Occipital lobe (tissue), 3 donors: ENCODE measurements at places on chromosomes 13 and 19.

GRCh38 chr13:45222919-45223318 is 22.1 kb upstream of the KCTD4 start:
- DNase-seq: no peak

DNA sequence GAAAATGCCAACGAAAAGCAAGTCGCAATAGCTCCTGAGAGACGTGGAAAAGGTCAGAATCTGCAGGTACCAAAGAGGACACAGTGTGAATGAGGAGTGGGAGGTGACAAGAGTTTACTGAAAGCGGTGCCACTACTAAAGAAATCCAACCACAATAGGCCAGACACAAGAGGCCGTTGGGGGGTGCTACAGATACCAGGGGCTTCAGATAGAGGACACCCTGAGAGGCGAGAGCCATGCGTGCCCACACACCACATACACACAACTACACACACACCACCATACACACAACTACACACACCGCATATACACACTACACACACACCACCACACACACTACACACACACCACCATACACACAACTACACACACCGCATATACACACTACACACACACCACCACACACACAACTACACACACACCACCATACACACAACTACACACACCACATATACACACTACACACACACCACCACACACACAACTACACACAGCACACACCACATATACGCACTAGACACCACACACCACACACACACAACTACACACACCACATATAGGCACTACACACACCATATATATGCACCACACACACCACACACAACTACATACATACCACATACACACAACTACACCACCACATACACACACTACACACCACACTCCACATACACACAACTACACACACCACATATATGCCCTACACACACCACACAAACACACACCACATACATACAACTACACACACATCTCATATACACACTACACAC is 28.5 kb downstream of the CRYL1 start:
- DNase-seq: no peak

DNA sequence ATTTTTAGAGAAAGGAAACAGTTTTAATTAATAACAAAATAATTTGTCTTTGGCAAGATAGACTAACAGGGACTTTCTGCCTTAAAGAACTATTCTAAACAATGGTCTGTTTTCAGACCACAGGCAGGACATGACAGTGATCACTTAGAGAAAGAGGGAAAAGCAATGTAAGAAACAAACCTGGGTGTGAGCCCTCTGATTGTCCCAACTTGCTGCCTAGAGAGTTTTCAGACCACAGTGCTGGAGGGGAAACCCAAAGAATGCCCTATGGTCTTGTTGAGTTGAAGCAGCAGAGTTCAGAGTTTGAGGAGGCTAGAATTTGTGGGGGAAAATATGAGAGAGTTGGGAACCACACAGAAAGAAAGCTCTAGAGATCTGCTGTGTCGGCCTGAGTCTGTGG is 38.1 kb downstream of the DGKH start:
- DNase-seq: no peak

GRCh38 chr13:111620166-111620565 is 299.7 kb downstream of the TEX29 start:
- DNase-seq: no peak

GRCh38 chr19:41624515-41624914 is 2.4 kb downstream of the CEACAM4 start:
- DNase-seq: no peak

- DNase-seq: no peak
Observed at GRCh38 chr19:45592366-45592765, 7.8 kb upstream of the OPA3 start.

DNA sequence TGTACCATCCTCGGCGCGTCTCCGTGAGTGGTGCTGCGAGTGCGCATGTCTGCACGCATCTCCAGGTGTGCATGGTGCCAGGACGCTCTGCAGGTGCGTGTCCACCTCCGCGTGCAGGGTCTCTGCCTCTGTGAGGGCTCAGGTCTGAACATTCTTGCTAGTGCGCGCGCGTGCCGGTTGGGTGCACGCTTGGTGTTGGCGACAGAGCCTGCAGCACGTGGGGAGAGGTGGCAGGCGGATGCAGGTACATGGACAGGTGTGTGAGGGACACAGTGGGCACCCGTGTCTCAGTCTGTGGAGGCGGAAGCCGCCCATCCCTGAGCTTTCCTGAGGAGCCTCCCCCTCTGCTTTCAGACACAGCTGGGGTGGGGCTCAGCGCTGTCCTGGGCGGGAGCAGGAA is 4.9 kb upstream of the OR10H2 start:
- DNase-seq: no peak

GRCh38 chr19:2992958-2993357 is 15.6 kb downstream of the TLE6 start:
- DNase-seq: no peak

DNA sequence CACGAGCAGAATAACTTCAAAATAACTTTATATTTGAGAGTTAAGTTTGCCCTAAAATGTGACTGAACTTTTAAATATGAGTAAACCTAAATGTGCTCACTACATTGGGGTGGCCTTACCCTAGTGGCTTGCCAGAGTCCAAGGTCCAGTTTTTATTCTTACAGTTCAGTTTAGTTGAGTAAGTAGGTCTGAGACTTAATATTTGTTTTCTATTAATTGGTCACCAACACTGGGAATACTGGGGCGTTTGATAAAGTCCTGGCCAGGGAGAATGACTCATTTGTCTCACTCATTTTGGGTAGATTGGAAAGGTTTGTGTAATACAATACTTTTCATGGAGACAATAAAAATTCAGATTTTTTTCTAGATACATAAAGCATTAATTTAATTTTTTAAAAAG is 127.8 kb upstream of the SPATA13 start:
- DNase-seq: no peak

GRCh38 chr13:64540976-64541375 is 2689.2 kb downstream of the PCDH9 start:
- no peak for DNase-seq

DNA sequence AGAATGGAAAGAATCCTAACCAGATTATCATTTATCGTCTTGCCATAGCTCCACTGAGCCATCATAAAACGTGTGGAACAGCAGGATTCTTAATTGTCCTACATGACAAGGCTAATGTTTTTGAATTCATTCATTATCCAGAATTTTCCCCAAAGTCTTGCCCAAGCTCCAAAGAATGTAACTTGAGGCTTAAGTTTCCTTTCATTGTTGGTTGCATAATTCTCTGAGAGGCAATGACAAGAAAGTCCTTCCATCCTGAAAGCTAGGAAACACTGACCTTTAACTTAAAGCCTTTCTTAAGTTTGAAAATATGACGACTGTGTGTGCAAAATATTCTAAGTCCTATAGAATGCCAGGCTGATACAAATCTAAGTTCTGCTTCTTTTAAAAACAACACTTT is 546.1 kb downstream of the SUCLA2 start:
- no peak for DNase-seq

- no peak for DNase-seq
Observed at GRCh38 chr13:41418027-41418426, 39.3 kb upstream of the RGCC start.

DNA sequence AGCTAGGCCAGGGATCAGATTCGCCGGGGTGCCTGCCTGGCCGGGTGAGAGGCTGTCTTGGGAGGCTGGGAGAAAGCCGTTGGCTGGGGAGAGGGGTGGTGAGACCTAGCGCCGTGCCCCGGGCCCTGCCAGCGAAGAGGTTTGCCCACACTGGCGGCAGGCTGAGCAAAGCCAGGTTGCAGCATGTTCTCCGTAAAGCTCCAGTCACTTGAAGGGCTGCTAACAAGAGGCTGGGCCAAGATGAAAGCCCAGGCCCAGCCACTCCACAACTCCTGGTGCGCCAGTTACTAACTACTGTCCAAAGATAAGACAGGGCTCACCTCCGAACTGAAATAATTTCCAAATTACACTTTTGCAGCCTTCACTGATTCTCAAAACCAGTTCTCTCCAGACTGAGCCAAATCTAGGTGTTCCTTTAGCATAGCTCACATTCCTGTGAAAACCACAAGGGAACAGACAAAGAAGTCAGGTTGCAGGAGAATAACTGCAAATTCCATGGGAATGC is 16.3 kb downstream of the ELAVL1 start:
- DNase-seq: no peak

DNA sequence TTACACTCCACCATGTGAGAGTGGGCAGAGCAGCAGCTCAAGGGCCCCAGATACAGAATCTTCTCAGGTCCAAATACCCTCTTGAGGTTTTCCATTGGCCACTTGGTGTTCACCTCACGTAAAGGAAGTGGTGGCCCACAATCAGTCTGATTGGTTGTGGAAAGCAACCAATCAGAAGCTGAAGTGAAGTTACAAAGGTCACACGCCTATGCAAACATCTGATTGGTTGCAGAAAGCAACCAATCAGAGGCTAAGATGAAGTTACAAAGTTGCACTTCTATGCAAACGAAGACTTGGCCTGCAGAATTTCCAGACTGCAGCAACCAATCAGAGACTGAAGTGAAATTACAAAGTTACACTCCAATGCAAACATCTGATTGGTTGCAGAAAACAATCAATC is 14.3 kb upstream of the TM9SF2 start:
- DNase-seq: no peak

DNA sequence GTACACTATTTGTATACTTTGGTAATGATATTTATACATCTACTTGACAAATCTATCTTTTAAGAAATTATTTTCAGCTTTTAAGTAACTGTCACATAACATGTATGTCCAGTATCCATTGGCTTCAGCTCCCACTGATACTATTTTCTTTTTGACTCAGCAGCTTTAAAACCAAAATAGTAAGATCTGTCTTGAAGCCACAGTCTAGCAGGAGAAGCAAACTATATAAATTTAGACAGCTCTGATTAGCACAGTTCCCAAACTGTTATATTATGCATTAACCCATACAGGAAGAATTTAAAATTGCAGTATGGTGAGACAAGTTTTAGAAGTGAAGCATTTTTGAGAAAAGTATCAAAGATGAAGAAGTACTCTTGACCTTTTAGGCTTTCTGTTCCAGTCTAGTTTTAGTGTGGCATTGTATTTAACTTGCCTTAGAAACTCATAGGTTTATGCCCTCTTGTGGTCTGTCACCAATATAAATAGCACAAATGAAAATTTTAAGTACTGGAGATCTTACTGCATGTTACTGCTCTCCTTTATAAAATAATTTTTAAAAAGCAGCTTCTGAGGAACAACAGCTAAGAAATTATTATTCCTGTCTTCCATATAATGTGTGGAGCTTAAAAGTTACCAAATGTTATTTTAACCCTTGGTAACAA is 24.7 kb downstream of the URI1 start:
- DNase-seq: no peak

GRCh38 chr19:28859811-28860210 is 353.1 kb downstream of the UQCRFS1 start:
- no peak for DNase-seq

DNA sequence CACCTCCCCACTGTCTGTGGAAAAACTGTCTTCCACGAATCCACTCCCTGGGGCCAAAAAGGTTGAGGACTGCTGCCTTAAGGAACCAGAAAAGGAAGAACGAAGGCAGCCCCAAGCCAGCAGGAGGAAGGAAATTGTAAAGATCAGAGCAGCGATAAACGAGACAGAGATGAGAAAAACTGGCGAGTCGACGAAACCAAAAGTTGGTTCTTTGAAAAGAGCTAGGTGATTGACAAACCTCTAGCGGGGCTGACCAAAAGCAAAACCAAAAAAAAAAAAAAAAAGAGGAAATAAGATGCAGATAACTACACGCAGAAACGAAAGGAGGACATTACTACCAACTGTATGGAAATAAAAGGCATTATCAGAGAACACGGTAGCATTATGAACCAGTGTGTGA is 76.9 kb downstream of the GADD45B start:
- DNase-seq: no peak

DNA sequence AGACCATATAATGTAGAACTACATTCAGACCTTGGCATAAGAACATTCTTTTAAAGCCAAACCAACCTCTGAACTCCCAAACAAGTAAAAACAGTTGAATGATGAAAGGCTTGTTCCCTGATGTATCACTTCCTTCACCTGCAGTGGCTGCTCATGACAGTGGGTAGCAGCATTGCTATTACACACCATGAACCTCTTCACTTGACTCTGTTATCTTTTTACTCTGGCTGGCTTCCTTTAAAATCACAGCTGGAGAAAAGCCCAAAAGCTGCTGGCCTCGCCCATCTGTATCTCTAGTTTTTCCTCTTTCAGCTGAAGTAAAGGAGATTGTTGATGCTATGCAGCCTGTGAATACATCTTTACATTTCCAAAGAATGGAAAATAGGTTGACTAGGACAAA is 22.6 kb downstream of the THSD1 start:
- DNase-seq: no peak

DNA sequence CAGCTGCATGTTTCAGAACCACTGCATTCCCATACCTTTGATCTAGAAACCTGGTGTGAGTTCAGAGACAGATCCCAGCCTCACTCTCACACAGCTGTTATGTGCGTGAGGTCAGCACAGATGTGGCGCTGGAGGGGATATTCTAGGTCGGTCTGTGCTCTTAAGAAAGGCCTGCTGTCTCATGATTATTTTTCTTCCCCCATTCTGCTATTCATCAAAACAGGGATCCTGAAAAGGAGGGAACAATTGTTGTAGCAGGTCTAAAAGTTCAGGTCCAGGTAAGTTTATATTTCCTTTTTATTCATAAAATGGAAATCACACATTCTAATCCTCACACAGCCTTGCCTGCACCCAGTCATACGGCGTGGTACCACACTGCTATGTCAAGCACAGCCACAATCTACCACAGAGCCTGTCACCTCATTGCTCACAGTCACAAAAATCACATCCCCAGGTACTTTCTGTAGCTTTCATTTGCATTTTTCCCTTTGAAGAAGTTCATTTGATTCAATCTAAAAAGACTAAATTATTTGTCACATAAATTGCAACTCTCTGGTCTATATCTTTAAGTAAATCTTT is 867 bp downstream of the ZNF546 start:
- DNase-seq: no peak

- DNase-seq: no peak
Observed at GRCh38 chr13:24694907-24695306, 14.7 kb downstream of the ATP12A start.

- no peak for DNase-seq
Observed at GRCh38 chr13:113383089-113383488, 19.2 kb upstream of the GRTP1 start.

DNA sequence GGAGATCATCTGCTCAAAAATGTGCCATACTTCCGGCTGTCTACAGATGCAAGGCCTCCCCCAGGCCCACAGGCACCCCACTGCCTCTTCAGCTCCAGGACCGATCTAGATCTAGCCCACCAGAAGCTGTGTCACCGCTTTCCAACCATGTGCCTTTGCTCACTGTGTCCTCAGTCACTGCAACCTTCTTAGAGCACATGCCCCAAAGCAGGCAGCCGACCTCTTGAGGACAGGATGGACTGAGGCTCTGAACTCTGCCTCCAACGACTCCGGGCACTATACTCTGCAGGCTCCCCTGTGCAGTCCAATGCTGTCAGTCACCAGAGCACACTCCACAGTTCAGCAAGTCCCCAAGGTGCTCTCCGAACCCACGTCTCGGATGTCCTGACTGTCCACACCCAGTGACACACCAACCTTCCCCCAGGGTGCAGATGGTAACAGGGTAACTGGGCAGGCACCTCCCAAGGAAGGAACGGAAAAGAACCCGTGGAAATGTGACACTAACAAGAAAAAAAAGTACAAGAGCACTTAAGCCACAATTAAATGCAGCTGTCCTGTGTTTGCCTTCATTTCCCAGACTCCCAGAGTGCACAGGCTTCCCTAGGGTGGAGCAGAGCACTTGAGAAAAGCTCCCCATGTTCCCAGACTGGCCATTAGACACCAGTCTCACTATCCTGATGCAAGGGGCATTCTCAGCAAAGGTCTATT is 4.8 kb downstream of the STK24 start:
- no peak for DNase-seq

- no peak for DNase-seq
Observed at GRCh38 chr19:34662919-34663318, 14.0 kb downstream of the SCGB2B2 start.

GRCh38 chr19:4606921-4607678 is 32.2 kb upstream of the TNFAIP8L1 start:
- DNase-seq: no peak
